ENCODE measurements at places on chromosomes 2 and 18.

- no peak for DNase-seq
These were observed 119.7 kb upstream of the XIRP2 start for GRCh38 chr2:166768393-166769123.

DNA sequence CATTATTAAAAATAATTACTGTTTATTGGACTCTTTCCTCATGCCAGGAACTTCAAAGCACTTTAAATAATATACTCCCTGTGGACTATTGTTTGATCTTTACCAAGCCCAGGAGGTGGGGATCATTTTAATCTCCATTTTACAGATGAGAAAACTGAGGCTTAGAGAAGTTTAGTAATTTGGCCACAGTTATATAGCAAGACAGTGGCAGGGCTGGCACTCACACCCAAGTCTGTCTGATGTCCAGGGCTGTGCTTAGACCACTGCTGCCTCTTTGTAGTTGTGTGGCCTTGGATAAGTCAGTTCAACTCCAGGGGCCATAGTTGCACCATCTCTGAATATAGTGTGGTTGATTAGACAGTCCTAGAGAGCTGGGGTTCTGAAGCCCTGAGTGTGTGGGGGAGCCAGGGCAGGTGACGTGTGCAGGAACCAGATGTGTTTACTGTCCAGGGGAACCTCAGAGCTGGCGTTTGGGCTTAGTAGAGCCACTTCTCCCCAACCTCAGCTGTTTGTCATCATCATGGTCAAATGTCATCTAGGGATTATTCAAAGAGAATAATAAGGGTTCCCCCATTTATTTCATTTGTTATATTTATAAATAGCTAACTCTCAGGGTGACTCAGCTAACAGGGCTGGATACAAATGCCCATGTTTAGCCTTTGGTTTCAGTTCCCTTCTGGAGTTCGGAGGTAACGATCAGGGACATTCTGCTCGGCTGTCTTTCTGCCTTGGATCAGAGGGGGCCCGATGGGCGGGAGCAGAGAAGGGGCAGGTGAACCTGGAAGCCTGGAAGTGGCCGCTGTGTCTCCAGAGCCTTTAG lies 68.0 kb downstream of the BOLA3 start:
- DNase-seq = no peak

GRCh38 chr2:61135510-61135909 lies 26.5 kb upstream of the C2orf74 start:
- no peak for DNase-seq

- no peak for DNase-seq
These were observed 280.2 kb upstream of the SOX11 start for GRCh38 chr2:5412001-5412400.

- no peak for DNase-seq
These were observed 30.1 kb downstream of the CCDC74A start for GRCh38 chr2:131557558-131558321.

- DNase-seq = no peak
These were observed 222.4 kb downstream of the PIK3C3 start for GRCh38 chr18:42177390-42177789.

DNA sequence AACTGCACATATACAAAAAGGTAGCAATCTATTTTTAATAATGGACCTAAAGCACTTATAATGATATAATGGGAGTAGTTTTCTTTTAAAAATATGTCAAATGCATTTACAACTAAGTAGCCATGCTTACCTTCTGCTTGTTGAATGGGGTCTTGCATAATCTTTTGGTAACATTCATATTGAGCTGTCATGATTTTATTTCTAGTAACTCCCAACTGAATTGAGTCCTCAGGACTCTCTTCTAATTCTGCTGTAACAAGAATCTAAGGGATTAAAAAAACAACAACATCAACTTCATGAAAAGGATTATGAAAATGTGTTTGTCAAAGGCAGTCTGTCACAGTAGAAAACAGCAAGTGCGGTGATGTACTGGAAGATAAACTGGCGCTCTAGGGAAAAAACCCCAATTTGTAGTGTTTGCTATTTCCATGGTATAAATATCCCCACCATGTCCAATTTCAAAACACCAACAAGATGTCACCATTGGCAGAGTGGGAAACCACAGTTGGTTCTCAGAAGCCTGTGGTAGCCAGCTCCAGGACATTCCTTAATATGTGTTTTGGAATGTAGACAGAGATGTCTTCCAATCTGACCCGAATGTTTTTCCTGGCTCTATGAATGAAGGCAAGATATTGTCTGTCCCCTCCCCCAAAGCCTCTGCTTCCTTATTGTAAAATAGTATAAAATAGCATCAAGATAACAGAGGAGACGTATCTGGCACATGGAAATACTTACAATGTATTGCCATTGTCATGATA lies 64.8 kb downstream of the CALCRL start:
- DNase-seq = no peak

- no peak for DNase-seq
These were observed 255.9 kb downstream of the GALR1 start for GRCh38 chr18:77505499-77505898.

- no peak for DNase-seq
These were observed 29.0 kb upstream of the EPAS1 start for GRCh38 chr2:46268196-46268595.

DNA sequence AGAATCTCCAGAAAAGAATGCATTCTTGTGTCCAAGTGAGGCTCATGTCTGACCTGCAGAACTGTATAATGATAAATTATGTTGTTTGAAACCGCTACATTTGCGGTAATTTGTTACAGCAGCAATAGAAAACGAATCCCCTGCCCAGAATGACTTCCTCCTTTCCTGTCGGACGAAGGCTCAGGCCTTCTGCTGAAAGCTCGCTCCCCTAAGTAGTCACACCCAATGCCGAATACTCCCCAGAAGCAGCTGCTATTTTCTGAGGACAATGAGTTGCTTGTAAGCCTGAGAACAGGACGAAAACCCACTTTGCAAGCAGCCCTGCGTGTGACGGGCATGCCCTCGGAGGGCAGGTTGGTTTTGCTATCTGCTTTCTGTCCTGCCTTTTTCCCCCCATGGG lies 27.7 kb upstream of the PTPN4 start:
- no peak for DNase-seq

DNA sequence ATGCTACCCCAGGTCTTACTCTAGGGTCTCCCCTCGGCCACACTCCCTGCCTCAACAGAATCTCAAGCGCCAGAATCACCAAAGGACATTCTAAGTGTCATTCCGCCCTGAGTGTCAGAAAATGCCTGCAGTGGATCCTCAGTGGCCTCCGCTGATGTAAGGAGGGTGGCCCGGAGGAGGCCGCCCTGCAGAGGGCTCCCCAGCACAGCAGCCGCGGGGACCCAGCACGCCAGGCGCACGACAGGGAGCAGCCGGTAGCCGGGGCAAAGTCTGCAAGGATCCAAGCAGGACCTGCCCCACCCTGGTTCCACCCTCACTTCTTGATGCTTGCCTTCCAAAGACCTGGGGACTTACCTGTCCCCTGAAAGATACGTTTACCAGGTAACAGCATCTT lies 54.2 kb upstream of the ID2 start:
- DNase-seq = no peak

DNA sequence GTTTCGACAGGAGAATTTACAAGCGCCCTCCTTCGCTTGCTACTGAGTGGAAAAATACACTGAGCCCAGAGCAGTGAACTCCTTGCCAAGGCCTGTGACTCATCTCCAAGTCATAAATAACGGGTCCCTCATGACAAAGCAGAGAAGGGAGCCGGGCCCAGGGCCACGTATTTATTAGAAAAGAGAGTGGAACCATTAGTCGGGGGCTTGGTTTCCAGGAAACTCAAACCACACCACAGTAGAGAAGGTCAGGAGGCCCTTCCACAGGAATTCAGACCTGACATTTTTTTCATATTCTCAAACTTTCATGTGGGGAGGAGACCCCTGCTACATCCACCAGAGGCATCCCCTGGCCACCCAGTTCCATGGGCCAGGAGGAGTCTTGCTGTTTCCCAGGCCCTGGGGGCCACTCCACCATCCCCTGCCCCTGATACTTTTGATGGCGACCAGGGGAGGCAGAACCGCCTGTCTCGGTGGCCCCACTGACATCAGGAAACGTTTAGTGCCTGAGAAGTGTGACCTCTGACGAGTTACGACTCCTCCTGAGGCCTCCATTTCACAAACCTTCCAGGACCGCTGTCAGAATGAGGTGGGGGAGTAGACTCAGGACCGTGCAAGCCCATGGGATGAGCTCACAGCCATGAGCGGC lies 289.7 kb downstream of the DYSF start:
- DNase-seq = no peak

DNA sequence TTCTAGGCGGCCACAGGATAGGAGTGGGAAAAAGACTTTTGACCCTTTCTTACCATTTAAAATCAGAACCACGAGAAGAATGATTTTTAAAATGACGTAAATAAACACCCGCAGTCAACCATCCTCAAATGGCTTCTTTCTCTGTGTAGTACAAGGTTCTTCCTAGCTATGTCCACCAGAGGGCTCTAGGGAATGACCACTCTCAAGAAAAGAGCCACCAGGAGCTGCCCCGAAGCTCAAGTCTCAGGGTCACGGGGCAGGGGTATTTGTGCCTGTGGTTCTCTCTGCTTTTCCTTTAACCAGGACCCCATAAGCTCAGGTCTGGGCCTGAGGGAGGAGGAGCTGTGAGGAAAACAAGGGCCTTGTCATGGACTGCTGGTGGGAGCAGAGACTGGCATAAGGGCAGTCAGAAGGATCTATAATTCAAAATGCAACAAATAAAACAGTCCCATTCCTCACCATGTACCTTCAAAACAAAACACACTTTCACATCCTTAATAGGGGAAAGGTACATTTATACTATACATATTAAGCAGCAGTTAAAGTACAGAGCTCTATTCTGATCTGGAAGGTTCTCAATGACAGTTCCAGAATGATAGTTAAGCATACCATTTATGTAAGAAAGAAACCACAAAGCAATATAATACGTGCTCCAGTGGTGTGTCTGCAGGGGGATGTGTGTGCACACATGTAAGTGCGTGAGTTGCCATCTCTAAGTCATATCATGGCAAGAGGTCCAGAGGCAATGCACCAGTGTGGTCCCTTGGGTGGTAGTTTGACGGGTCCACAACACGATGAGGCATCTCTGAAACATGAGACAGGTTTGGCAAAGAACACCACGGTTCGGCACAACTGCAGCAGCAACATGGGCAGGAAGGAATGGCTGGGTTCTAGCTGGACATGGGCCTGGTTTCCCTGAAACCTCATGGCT lies 18.6 kb downstream of the LYPD1 start:
- no peak for DNase-seq

DNA sequence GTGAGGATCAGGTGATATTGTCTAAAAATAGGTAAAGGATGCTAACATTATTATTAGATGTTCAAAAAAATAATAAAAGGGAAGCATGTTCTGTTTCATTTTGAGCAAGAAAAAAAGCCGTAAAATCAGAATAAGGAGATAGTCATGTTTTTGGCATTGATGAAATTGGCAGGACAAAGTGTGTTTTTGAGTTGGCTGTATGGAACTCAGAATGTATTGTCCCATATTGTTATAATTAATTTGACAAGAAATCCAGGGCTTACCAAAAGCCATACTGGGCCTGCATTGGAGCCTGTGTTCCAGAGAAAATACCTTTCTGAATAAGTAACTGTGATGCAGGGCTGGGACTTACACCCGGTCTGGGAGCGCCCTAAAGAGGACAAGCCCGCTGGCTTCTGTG lies 232.0 kb downstream of the AGAP1 start:
- no peak for DNase-seq

- no peak for DNase-seq
These were observed 760.4 kb downstream of the ADCYAP1 start for GRCh38 chr18:1665079-1665478.

DNA sequence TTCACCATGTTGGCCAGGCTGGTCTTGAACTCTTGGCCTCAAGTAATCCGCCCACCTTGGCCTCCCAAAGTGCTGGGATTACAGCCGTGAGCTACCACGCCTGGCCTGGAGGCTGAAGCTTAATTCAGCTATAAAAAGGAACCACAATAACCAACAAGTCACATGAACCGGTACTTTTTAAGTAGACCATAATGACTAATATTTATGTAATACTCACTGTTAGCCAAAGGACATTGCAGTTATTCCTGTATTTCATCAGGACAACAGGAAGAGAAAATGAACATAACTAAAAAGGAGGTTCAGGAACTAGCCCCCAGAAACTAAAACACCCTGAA lies 49.0 kb upstream of the TMEM87B start:
- DNase-seq = no peak

DNA sequence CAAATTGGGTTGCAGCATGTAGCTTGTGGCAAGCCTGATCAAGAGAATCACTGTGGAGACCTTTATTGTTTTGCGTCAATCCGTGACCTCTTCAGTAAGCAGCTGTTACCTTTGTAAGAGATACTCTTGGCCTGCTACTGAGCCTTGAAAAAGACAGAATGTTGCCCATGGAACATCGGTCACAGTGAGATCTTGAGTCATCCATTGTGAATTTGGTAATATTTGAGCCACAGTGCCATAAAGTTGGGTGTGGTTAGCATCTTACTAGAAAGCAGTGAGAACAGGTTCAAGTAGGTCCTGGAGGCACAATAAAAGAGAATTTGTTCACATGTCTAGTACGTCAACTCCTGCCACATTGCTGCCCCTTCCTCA lies 12.7 kb upstream of the EFR3B start:
- no peak for DNase-seq

DNA sequence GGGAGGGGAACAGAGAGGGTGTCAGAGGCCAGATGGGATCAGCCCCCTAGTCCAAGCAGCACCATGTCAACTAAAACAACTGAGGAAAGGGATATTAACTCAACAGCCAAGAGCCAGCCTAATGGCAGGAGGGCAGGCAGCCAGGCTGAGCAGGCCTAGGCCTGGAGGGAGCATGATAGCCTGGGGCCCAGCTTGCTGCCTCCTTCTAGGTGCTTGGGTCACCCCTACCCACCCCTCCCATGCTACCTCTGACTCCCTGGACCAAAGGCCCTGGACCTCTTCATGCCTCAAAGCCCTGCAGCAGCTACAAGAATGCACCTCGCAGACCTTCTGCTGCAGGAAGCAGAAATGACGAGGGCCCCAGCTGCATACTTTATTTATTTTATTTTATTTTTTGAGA lies 22.1 kb upstream of the TNS1 start:
- no peak for DNase-seq

DNA sequence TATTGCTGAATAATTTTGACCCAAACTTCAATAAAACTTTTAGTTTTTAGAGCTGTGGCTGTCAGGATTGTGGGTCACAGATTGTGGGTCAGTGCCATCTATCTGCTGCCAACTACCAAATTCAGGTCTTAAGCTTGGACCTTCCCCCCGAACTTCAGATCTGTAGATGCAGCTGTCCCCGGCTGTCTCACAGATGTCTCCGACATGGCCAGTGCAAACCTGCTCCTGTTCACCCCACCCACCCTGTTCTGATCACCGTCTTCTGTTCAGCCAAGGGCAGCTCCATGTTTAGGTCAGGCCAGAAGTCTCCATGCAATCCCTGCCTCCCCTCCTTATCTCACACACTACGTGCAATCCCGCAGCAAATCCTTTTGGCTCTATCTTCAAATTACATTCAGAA lies 175.0 kb downstream of the PRKCE start:
- no peak for DNase-seq

DNA sequence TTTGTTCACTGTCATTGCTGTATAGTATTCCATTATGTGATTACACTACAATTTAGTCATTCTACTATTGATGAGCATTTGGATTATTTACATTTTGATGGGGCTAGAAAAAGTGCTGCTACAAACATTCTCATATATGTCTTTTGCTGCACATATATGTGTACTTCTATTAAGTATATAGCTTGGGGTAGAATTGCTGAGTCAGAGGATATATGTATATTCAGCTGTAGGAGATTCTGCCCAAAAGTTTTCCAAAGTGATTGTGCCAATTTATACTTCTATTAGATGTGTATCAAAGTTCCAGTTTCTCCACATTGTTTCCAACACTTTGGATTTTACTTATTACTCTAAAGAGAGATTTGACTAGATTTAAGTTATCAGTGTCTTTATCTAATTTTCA lies 101.7 kb upstream of the UGP2 start:
- DNase-seq = no peak

All from stimulated activated CD4-positive, alpha-beta T cell treated with anti-CD3 and anti-CD28 coated beads, Interleukin-15, amount 100 ng/mL, for 1 hour (primary cell).